ENCODE measurements at places on chromosomes 1 and 21.

- DNase-seq = no peak
Observed at GRCh38 chr1:89354205-89354604, 9.7 kb upstream of the GBP6 start.

- no peak for DNase-seq
Observed at GRCh38 chr21:42153046-42153686, 65.8 kb upstream of the ABCG1 start.

DNA sequence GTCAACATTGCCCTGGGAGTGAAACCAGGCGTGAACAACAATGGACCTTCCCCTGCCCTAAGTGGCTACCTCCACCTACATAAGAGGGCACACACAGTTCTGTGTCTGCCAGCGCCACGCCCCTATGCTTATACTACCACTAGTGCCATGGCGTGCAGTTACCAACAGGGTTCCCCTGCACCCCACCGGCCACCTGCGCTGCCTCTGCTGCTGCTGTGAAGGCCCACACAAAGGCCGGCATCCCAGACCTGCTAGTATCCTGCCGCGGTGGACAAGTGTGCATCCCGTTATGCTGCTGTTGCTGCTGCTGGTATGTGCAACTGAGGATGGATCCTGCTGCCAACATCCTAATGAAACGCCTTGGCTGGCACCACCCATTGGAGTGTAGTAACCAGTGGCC lies 75.7 kb downstream of the INTS7 start:
- DNase-seq = no peak

DNA sequence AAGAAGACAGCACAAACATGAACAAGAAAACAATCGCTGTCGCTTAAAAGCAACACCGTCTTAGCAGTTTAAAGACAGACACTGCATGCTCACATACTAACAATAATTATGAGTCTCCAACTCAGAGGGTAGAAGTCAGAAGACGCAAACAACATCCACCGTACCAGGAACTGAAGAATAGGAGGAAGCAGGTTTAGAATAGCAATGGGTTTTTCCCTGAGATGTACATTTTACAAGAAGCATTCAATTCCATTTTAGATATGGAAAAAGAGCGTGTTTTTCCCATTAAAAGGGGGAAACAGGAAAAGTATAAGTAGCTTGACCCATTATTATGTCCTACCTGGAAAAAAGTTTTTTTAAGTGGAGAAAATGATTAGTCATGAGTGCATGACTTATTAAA lies 34.5 kb upstream of the KCNE1 start:
- no peak for DNase-seq

DNA sequence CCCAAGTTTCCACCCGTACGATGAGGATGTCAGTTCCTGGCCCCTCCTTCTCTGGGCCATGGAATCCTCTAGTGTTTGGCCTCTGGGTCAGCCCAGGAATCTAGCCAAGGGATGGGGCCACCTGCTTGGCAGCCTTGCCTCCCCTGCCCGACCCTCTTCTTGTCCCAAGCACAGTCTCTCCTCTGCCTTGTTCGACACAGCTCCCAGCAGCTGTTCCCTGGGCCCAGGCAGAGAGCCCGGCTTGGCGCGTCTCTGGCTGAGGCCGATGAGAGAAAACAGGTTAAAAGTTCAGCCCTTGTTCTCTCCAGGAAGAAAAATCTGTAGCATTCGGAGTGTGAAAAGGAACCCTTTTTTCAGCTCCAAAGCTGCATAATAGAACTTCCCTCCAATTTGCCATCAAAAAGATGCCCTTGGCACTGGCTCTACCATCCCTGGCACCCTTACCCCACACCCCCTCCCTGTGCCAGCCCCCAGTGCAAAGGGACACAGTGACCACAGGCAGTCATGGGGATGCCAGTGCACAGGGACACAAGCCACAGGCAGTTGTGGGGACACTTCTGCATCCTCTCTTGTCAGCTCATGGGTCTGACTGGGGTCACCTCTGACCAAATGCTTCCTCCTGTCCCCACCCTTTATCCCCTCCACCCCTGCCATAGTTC lies 68.4 kb downstream of the EPHB2 start:
- no peak for DNase-seq

- DNase-seq = no peak
Observed at GRCh38 chr1:13604176-13604575, 20.5 kb downstream of the PDPN start.

- DNase-seq = peak; percentile 63
Observed at GRCh38 chr1:171715813-171716251, 26.0 kb downstream of the VAMP4 start.

- DNase-seq = no peak
Observed at GRCh38 chr1:93114391-93114790, 35.3 kb downstream of the MTF2 start.

DNA sequence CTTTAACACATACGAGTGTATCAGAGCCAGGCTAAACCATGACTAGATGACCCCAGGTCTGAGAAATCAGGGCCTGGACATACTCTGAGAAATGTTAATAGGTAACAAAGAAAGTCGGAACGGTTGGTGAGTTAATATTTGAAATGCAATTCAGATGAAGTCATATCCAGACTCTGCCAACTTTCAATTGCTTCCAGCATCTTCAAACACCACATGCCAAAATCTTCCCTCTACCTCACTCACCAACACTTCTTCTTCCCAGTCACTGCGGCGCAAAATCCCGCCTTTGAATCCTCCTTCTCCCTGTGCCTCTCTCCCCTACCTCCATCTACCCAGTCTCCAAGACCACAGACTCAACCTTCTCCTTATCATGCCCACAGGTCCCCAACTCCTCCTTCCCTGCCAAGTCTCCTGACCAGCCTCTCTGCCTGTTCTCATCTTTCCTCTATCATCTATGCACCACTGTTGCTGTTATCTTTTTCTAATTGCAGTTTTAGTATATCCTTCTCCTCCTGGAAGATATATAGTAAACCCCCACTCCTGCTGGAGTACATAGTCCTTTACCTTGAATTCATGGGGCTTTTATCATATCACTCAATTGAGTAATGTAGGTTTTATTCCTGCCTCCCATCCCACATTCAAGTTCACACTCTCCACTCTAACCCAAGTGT lies 41.3 kb downstream of the ZBTB18 start:
- DNase-seq = no peak

DNA sequence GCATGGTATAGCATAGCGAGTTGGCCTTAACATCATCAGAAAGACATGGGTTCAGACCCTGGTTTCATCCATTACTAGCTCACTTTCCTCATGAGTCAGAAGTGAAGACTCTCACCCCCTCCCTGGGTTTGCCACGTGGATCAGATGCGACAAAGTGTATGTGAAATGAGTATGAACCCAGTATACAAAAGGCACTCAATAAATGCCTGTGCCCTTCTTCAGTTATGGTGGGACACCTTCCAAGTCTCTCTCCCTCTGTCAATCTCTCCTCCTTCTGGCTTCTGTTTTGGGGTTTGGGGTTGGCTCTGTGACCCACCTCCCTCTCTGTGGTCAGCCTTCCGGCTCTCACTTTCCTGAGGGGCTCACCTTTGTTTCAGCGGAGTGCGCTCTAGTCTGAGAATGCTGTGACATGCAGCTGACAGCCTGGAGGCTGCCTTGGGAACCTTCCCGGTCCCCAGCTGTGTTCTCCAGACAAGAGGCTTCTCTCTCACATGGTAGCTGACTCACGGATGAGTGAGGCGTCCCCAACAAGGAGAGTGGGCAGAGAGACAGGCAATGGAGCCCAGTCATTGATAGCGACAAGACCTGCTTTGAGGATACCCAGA lies 155.0 kb upstream of the EDN2 start:
- DNase-seq = peak; percentile 56
